ENCODE measurements at places on chromosomes 5 and 9.

GRCh38 chr9:23287390-23287789 is 538.6 kb downstream of the ELAVL2 start:
- DNase-seq: no peak

- DNase-seq: no peak
Measured at GRCh38 chr5:68261569-68262065, 46.1 kb downstream of the PIK3R1 start.

DNA sequence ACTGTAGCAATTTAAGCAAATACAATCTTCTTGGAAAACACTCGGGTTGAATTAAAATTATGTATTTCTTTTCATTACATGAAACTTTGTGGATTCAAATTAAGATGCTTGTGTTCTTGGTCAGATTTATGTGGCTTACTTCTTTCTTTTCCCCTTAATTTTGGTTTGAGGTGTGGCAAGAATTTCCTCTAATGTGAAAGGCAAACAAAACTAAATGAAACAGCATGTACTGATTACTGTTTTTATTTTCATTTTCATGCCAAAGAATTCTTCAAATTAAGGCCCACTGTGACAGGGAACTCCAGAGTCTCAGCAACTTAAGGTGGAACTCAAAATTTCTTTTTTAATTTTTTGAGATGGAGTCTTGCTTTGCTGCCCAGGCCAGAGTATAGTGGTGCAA is at the start of gene OMD:
Gene OMD, minus strand, starts transcription at position 132 of the 400 bp plus-strand sequence. CDS start 6,913 bp downstream, outside the sequence.
- no peak for DNase-seq

DNA sequence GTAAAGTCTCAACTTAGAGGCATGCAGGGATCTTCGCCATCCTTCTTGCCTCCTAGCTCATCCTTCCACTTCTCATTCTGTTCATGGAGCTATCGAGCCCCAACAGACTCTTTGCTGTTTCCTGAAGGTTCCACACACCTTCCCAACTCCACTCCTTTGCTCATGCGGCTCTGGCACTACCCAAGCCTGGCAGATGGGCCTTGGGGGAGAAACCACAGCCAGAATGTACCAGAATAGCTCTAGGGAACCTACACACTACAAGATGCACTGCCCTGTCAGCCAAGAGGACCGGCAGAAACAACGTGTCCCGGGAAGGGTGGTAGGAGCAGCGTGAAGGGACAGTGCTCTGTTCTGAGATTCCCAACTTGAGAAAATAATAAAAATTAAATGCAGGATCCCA is 178.9 kb downstream of the GABBR2 start:
- no peak for DNase-seq

DNA sequence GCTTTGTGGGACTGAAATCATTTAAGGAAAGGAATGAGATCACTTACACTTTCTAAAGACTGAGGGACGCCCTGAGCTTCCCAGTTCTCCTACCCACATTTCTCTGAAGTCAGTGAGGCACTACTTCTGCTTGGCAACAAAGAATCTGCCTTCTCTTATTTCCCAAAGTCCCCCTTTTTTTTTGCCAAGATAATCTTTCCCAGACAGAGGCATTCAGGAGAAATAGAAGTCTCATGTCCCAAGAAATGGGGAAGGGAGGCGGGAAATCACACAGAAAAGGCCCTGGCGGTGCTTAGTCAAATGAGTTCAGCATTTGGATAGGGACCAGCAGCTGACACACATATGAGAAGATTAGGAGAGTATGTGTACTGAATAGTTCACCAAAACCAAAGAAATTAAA is 159.7 kb downstream of the MUSK start:
- no peak for DNase-seq

GRCh38 chr5:137712139-137712667 is 23.7 kb downstream of the KLHL3 start:
- DNase-seq: no peak

- no peak for DNase-seq
Measured at GRCh38 chr5:74187757-74188156, 452.8 kb downstream of the ENC1 start.

- no peak for DNase-seq
Measured at GRCh38 chr5:3326841-3327232, 268.8 kb upstream of the IRX1 start.

GRCh38 chr5:131441184-131441583 is 177.3 kb downstream of the CDC42SE2 start:
- DNase-seq: no peak

DNA sequence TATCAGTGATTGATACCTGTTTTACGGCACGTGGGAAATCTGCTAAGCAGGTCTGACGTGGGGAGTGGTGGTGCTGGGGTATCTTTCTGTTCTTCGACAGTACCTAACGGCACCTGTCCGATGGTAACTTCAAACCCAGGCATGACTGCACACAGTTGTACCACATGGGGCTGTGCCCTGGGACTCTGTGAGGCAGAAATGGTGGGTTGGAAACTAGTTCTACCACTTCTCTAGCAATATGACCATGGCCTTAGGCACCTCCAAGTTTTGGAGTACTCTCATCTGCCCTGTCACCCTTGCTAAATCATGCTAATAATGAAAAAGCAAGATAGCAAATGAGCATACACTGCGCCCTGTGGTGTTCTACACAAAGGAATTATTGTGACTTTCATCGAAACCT is 30.9 kb downstream of the EPB41L4B start:
- DNase-seq: no peak

DNA sequence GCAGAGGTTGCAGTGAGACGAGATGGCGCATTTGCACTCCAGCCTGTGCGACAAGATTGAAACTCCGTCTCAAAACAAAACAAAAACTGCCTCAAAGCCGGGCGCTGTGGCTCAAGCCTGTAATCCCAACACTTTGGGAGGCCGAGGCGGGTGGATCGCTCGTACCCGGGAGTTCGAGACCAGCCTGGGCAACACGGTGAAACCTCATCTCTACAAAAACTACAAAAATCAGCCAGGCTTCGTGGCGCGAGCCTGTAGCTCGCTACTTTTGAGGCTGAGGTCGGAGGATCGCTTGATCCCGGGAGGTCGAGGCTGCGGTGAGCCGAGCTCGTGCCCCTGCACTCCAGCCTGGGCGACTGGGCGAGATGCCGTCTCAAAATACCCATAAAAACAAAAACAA is 988 bp downstream of the GFM2 start:
- DNase-seq: no peak
